Naive B cell (primary cell): ENCODE measurements at places on chromosomes 2 and 18.

DNA sequence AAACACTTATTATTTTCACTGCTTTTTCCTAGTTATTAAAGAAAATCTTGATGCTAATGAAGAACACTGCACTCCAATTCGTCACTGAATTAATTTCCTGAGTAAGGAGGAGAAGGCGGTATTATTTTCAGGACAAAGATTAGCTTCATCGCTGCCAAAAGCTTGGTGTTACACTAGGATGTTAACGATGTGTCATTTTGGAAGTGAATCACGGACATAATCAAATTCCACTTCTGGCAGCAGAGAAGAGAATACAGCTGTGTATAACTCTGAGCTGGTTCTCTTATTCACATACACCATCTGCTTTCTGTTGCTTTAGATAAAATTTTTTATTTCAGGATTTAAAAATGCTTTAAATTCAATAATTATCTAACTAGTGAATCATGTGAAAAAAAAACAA lies 74.1 kb downstream of the SCG2 start:
- no peak for DNase-seq

DNA sequence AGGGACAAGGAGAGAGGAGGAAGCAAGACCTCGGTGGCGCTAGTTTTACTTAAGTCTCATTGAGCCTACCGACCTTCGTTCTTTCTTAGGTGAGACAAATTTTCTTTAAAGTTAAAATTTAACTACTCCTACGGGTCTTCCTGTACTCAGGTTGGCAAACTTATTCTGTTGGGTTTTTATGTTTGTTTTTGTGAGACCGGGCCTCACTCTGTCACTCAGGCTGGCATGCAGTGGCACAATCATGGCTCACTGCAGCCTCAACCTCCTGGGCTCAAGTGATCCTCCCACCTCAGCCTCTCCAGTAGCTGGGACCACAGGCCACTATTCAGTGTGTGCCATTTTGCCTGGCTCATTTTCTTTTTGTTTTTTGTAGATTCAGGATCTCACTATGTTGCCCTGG lies 189.0 kb downstream of the TNS1 start:
- no peak for DNase-seq

DNA sequence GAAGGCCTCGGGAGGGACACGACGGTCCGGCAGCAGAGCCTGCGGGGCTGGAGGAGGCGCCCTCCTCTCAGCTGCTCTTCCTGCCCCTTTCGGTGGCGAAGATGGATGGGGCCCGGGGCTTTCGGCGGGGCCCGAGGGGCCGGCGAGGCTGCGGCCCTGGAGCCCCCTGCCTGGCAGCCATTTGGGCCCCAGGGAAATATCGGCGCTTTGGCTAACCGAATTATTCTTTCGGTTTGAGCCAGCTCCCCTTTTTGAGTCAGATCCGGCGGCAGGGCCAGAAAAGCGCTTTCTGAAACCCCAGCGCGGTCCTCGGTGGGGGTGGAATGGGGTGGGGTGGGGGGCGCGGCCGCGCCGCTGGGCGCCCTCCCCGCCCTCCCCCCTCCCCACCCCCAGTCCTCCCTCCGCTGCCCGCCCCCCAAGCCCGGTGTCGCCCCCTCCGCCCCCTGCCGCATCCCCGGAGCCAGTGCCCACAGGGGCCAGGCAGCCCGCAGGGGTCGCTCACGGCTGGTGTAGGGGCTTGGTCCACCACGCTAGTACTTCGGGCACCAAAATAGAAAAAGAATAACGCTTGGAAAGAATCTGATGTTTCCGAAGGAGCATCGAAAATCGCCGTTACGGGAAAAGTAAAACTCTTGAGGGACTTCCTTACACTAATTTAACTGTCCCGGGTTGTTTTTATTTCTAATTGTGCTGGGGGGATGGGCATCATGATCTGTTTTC lies 9.1 kb upstream of the ARID5A start:
- DNase-seq, result peak; percentile 51

GRCh38 chr2:190742431-190742830 lies 93.5 kb downstream of the NAB1 start:
- DNase-seq, result no peak

GRCh38 chr2:73112913-73113854 lies at the start of gene RAB11FIP5:
Gene RAB11FIP5, minus strand, starts transcription at chr2:73112948. Its CDS starts 171 bp downstream, at chr2:73112777.
- DNase-seq, result peak; percentile 80

- no peak for DNase-seq
Observed at GRCh38 chr2:8148260-8149006, 533.4 kb upstream of the ID2 start.

DNA sequence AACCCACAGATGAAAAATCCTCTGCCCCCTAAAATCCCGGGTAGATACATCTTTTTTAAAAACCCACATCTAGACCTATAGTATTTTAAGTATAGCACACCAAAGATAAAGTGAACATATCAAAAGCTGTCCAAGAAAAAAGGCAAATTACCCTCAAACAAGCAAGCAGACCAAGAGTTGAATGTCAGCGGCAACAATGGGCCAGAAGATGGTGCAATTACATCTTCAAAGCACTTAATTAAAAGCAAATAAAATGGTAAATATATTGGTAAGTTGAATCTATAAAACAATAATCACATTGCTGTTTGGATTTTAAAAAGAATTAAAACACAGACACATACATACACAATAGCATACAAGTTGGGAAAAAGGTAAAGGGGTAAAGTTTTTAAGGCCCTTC lies 98.5 kb downstream of the MYOM1 start:
- DNase-seq, result no peak

DNA sequence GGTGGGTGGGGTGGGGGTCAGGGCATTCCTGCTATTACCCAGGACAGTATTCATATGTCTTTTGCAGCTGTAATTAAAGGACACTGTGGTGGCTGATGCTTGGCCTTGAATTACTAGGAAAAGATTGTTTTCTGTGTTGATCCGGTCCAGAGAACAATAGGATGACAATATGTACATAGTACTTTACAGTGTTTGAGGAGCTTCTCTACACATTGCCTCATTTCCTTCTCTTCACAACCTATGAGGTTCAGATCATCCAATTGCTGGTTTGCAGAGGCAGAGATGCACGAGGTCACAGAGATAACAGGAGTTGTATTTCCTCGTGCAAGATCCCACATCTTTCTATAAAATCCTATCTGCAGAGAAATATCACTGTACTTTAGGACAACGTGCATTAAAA lies 119.5 kb downstream of the LIPG start:
- no peak for DNase-seq

- DNase-seq, result no peak
Observed at GRCh38 chr2:100352521-100352920, 30.2 kb upstream of the LONRF2 start.

DNA sequence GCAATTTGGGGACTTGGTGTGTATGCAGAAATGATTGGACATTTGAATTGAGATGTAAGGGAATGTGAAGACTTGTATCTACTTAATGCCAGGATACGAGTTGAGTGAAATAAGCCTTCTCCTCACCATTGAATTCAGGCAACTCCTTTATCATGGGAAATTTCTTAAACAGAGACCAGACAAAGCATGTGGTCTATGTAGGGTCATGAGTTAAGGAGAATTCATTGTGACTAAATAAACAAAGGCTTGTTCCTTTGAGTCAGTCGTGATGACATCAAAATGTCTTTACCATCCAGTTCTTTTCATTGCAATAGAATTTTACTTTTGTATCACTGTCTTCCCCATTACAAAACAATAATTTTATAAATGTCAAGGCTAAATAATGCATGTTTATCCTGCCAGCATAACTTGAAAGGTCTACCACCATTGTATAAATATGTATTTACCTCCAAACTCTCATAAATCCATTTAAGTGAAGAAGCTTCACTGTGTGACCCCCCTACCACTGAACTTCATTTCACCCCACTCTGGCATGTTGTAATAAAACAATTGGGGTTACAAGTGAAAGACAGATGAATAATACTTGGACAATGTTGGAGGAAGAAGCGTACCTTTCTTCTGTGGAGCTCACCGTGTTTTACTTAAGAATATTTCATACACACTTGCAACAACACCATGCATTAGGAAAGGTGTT lies 149.4 kb downstream of the EPHA4 start:
- no peak for DNase-seq

DNA sequence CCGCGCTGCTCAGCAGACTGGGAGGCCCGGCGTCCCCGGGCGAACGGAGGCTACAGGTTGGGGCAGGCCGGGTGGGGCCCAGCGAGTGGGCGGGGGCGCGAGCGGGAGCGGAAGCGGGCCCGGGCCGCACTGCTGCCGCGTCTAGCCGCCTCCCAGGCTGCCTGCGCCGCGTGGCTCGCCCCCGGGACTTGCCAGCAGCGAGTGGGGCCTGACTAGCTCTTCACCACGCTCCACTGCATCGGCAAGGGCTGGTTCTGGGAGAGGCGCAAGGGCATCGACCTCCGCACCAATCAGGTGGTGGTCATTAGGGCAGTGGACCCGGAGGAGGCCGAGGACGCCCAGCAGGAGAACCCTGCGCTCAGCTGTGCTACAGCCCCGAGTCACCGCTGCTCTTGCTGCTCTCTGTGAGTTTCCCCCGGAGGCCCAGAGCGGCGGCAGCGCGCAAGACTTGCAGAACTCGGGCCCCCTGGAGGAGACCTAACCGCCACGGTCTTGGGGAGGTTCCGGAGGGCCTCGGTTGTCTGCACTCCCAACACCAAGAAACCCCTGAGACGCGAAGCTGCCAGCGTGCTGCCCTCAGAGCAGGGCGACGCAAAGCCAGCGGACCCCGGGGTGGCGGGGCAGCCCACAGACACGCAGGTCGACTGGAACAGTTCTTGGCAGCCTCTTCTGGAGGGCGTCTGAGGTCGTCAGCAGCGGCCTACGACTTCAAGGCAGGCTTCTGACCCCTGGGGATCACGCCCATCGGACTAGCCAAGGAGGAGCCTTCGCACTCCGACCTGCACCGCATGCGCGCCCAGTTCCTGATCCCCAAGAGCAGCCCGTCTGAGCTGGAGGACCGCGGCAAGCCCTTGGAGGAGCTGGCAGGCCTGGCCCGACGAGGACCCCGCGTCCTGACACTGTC lies 27.2 kb upstream of the PTPN2 start:
- peak; percentile 52 for DNase-seq

GRCh38 chr2:231900972-231901371 lies 25.2 kb downstream of the NPPC start:
- no peak for DNase-seq

GRCh38 chr2:111050701-111051376 lies 69.9 kb upstream of the BCL2L11 start:
- no peak for DNase-seq

DNA sequence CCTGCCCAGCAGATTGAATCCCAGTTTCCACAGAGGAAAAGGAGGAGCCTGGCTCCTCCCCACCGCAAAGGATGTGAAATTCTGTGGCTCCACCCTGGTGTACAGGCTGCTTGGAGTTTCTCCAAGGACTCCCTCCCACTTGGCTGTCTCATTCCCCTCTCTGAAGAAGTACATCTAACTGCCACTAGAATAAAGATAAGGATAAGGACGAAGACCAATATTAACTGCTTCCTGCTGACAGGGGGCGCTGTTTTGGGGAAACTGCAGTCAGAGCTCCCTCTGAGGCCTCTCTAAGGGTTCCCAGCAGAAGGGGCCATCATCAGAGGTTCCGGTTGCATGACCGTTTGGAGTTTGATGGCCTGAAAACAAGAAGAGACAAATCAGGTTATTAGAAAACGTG lies 790.9 kb downstream of the CPS1 start:
- no peak for DNase-seq

DNA sequence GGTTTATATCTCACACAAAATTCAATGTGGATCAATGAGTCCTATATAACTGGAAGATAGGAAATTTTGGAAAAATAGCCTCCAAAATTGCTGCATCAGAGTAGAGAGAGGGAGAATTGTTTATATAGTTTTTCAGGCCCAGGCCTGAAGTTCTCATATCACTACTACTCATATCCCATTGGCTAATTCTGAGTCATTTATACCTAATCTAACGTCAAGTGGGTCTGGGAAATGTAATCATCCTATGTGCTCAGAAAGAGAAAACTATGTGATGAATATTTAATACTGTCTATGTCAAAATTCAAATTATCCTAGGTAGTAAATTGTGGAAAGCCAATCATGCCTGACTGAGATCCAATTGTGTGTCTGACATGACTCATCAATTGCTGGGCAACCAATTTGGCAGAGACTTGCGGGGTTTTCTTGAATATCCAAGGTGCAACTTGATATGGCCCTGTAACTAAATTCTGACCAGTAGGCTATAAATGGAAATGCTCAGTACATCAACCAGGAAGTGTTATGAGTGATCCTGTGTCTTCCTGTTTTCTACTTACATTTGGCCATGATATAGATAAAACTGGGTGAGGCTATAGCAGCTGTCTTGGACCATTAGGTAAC lies 744.4 kb downstream of the KCNJ3 start:
- no peak for DNase-seq

DNA sequence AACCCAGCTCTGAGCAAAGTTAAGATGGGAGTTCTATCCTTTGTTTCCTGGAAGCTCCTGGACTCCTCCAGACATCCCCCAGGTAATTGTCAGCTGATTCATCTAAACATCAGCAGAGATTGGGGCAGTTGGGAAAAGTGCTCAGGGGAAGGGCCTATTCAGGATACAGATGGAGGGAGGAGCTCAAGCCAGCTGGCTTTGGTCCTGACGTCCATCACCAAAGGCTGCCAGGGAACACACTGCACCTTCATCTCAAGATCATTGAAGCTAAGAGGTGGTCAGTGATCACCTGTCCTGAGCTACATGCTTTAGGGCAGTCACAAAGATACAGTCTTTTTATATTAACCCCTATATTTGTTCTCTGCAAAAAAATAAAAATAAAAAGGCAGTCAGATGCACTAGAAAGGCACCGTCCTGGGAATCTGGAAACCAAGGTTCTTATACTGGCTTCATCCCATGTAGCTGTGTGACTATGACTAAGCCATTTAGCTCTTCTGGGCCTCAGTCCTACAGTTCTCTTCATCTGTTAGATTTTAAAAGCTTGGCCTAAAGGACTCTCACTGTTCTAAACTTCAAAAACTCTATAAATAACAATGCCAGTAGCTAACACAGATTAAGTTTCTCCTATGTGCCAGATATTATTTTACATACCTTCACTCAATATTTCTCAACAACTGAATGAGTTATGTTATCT lies 446.5 kb downstream of the BCL11A start:
- no peak for DNase-seq

DNA sequence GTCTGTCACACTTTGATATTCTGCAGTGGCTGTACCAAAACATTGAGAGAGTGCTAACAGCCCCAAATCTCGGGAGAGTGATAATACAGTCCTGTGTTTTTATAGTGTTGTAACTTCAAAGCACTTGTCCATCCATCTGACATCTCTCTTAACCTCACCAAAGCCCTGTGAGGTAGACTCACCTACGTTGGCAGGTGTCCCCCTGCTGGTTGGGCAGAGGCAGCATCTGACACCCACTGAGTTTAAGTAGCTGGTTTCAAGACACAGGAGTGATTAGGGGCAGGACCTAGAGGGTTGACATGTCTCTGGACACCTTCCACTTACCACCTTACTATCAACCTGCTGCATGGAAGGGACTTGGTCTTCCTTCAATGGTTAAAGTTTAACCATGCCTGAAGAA lies 22.9 kb downstream of the COLEC12 start:
- no peak for DNase-seq

GRCh38 chr2:112029164-112029563 lies 25.9 kb upstream of the TMEM87B start:
- no peak for DNase-seq
